ENCODE measurements at places on chromosomes 2 and 18. TPM values are rescaled to one million over a fixed set of nuclear protein-coding genes. Genes with fewer than 3 reads are reported as not detected.

Gene CHRND
- total RNA-seq = not detected

Gene EN1
- not detected for total RNA-seq

Gene FBXO48
- total RNA-seq = 4.0 TPM

Gene ADD2
- total RNA-seq = 20.9 TPM

Gene DNAJC5G
- not detected for total RNA-seq

Gene SOX11
- not detected for total RNA-seq

Gene THSD7B
- not detected for total RNA-seq

Gene CKAP2L
- total RNA-seq = 40.3 TPM

Gene IL1R1
- total RNA-seq = 0.11 TPM

Data from activated naive CD8-positive, alpha-beta T cell treated with anti-CD3 and anti-CD28 coated beads, Interleukin-2, amount 10 ng/mL, durations not matched to agents 7 days and 5 days (primary cell).